ENCODE measurements at places on chromosomes 7 and 10.

- DNase-seq = no peak
These were observed 192.2 kb upstream of the RHOBTB1 start for GRCh38 chr10:61136139-61136538.

DNA sequence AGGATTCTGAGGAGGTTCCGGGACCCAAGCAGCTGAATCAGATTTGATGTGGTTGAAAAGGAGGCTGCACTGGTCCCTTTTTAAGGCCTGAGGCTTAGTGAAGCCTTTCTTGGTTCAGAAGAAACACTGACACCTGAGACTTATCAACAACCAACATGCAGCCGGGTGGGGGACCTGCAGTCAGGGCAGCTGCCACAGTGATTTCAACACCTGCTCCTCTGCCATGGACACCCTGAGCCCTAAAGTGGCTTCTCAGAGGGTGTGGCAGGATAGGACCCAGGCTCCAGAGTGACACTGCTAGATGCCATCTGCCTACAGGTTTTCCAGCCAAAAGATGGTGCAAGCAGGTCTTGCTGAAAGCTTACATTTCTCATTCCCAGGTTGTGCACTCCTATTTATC lies 99.3 kb downstream of the COL13A1 start:
- no peak for DNase-seq

DNA sequence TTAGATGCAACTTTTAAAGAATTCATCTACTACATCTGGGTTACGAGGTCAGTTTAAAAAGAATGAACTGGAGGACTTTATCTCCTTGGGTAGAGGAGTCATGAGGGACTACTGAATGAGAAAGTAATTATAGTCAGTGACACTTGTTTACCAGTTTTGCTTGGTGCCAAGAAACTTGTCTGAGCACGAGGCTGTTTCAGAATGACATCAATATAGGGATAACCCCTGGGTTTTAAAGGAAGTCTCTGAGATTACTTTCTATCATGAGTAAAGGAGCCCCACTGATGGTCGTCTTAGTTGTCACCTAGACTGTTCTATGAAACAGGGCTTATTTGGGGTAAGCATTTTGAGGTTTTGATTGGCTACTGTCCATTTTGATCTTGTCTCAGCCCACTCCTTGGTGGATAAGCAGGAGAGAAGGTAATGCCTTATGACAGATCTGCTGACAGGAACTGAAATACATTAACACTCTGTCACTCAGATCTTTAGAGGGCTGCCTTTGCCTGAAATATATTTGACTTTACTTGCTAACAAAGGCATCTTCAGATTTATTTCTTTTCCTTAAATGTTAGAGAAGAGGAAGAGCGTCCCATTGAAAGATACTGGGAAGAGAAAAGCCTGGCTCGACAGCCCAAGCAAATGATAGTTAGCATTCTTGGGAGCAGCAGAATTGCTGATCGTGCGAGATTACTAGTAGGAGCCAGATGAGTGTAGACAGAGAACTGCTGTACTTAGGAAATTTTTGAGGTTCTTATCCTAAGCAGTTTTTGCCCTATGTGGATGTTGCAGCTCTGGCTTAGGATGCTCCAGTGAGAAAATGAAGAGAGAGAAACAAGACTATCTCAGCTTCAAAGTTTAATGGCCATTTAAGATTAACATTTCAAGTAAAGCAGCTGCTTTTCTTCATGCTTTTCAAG lies 299.2 kb upstream of the LRGUK start:
- DNase-seq = no peak

GRCh38 chr10:21399392-21400035 lies 126.0 kb downstream of the SKIDA1 start:
- no peak for DNase-seq

- no peak for DNase-seq
These were observed 79.9 kb upstream of the RHEB start for GRCh38 chr7:151599401-151600227.

- DNase-seq = no peak
These were observed 5.6 kb downstream of the C10orf105 start for GRCh38 chr10:71714031-71714410.
